ENCODE measurements at places on chromosomes 13 and 19.

GRCh38 chr19:24078680-24079079 lies 8.3 kb upstream of the ZNF254 start:
- peak; percentile 39 for DNase-seq

GRCh38 chr19:49326165-49326704 lies 1.2 kb upstream of the SLC6A16 start:
- no peak for DNase-seq

DNA sequence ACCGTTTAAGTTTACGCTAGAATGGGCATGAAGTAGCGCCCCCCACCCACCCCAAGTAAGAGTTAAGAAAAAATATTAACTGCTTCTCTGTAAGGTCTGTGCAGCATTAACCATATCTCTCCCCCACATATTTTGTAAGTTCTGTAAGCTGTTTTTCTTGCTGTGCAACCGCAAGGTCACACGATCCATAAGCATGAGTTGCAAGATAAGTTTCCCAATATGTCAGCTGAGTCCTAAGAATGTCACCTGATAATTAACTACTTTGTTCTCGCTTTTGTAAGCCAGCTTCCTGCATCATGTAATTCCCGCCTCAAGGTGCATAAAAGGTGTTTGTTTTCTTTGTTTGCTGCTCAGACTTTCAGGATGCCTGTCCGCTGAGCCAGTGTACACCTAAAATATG lies 187.0 kb downstream of the MYO16 start:
- DNase-seq, result no peak

DNA sequence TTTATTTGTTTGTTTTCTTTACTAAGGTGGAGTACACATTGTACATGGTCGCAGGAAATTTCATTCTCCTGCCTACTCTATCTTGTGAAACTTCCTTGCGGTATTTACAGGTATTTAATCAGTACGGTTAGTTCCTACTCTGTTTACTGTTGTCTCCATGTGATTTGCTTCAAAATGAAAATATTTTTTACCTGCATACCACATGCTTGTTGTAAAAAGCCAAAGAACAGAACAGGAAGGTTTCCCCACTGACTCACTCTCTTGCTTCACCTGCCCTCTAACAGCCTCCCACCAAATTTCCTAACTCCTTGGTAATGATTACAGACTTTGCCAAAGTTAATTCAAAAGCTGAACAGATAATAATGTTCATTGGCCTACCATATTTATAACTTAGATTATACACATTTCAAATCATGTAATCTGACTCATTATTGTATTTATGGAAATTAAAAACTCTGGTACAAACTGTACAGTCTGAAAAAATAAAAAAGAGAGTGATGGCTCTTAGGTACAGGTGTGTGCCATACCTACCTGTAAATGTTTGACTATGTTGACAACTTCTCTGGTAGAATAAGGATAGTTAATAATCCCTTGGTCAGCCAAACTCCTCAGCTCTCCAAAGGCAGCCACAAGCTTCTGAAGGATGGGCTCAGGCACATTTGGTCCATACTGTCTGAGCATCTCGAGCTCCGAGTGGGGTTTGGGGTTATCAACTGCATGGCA lies 239.9 kb downstream of the VWA8 start:
- no peak for DNase-seq

GRCh38 chr19:5850743-5851293 lies 431 bp downstream of the FUT3 start:
- DNase-seq, result no peak

DNA sequence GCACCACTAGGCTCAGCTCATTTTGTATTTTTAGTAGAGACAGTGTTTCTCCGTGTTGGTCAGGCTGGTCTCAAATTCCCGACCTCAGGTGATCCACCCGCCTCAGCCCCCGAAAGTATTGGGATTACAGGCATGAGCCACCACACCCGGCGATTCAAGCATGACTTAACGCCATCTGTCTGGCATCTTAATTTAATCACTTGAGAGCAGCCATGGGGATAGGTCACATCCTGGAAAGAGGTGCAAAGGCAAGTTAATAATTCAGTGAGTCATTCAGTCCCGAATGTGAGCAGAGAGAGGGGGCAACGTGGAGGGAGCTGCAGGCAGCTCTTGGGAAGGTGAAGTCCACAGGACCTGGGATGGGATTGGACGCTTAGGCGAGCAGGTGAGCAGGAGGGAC lies 31.7 kb upstream of the USP29 start:
- DNase-seq, result no peak

GRCh38 chr13:99800011-99800410 lies 171.6 kb downstream of the ZIC5 start:
- DNase-seq, result no peak

DNA sequence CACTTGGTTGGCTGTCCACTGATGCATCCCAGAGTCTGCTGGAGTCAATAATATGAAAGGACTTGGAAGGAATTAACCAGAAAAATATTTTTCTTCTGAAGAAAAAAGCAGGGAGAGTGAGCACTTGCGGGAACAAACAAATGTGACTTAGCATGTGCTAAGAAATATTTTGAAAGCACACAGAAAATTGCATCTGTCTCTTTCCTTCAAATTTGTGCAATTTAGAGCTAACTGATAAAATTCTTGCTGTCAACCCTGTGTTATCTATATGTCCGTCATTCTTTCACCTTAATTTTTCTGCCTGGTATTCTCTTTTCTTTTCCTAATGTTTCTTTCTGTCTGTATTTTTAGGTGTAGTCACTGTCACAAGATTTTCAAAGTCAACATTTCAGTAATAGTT lies 852.6 kb downstream of the PCDH9 start:
- DNase-seq, result no peak

DNA sequence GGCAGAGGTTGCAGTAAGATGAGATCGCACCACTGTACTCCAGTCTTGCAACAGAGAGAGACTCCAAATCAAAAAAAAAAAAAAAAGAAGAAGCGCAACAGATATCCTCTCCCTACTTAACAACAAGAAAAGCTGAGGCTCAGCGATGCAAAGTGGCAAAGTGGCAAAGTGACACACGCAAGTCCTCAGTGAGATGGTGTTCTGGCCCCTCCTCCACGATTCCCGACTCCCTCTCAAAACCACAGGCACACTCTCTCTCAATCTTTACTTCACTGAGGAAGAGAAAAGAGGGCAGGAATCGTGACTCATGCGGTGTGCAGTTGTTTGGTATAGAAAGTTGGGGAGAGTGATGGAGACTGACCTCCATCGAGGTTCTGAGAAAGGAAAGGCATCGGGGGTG lies 12.6 kb downstream of the FFAR2 start:
- no peak for DNase-seq

DNA sequence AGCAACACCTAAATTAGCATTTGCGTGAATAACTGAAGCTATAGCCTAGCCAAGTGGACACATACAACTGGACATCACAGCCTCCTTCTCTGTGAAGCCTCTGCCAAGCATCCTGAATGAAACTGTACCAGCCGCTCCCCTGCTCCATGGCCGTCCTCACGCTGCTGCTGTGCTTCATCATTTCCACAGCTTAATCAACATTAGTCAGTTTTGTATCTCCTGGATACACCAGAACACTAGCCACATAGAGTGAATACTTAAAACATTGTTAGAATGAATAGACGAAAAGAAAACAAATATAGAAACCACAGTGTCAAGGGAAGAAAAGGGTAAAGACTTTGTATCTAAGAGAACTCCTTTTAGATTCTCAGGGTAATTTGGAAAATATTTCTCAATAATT lies 1526.9 kb downstream of the EFNB2 start:
- no peak for DNase-seq

DNA sequence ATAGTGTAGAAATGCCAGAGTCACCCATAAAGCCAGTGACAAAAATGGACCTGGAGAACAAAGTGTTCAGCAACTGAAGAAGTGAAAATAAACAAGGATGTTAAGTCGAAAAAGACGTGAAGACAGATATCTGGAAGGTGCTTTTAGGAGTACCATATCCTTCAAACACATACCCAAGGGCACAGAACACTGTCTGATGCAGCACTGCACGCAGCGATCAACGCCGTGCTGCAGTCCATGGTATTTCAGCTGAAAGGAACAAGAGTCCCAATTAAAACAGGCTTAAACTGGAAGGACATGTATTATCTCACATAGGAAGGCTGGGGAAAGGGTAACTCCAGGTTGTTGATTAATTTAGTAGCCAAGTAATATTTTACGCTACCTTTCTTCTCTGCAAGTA lies 108.2 kb downstream of the SGCG start:
- no peak for DNase-seq

DNA sequence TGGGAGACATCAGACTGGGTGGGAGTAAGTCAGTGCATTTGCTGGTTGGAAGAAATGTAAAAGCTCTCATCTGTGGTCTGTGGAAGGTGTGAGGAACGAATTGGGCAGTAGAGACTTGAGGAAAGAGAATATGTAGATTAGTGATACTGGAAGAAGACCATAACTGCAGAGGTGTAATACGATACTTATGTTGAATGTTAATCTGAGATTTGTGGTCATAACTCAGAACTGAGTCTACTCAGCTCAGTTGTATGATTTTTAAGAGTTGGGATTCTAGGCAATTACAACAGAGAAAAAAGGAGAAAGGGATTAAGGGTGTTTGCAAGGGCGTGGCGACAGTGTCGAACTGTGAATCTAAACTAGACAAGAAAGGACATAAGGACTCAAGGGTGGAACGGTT lies 3.2 kb upstream of the IL17D start:
- DNase-seq, result no peak

DNA sequence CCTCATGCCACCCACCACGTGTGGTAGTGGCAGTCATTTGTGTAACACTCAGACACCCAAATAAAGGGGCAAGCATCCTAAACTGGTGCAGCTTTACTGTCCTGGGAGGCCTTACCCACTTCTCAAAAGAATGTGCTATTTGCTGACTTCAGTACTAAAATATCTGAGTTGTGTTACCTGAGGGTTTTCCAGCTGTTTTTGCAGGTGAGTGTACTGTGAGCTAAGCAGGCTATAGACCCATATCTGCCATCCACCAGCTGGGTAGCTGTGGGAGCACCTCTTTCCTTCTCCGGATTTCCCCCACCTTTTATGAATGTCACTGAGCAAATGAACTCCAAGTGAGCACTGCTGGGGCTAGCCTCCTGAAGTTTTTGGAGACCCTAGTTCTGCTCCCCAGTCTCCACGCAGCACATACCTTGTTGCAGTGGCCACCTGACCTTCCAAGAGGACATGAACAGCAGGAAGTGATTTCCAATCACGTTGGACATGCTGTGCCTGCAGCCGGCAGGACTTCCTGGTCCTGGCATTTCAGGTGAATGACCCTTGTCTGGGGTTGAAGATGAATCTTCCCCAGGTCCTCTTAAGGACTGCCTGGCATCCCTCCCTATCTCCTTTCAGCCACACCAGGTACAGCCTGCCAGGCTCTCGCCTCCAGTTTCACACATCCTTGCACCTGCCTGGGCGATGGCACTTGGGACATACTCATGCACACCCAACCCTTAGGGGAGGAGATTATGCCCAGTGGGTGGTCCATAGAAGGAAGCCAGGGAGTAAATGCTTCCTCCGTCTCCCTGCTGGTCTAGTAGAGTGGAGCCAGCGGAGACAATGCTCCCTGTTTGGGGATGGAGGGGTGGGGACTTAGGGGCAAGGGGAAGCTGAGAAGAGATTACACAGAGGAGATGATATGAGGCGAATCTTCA lies 109.5 kb upstream of the SPATA13 start:
- DNase-seq, result no peak

- DNase-seq, result no peak
These were observed 4.0 kb upstream of the NFIX start for GRCh38 chr19:12991296-12991695.

DNA sequence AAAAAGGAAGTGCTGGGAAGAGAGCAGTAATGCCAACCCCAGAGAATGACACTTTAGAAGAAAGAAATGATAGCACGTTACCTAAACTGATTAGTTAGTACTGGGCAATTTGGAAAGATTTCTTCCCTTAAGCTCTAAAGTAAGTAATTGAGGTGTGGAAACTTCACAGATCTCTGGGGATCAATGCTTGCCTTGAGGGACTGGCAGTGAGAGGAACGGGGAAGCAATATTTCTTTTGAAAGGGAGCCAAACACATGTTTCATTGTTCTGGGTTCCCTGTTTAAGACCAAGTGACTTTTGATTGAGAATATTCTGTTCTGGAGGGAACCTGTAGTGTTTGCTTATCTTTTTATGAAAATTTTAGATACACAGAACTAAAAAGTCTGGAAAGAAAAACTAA lies 190.5 kb downstream of the NDFIP2 start:
- DNase-seq, result no peak

- no peak for DNase-seq
These were observed 42.4 kb upstream of the WDFY2 start for GRCh38 chr13:51541809-51542258.

GRCh38 chr19:2652504-2653099 lies 49.9 kb downstream of the GNG7 start:
- DNase-seq, result no peak

- no peak for DNase-seq
These were observed 94.7 kb downstream of the FRY start for GRCh38 chr13:32126278-32126677.

DNA sequence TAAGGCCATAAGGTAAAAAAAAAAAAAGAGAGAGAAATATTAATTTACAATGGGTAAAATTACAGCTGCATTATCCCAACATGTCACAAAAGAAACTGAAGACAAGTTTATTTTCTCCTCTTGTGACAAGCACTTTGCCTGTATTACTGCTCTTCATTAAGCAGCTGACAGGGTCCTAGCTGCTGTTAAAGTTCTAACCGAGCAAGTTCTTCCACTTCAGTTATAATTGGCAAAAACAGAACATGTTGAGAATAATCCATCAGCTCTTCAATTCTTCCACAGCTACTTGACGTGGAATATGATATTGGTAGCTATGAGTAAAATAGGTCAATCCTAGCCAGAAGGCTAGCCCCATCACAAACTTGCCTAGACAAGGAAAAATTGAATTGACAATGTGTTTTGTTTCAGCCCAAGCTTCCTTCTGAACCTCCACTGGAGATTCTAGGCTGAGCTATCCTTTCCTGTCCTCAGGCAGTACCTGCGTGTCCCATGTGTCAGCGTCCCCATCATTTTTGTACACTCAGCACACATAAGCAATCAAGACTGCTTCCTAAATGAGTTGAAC lies 32.2 kb upstream of the DOCK9 start:
- DNase-seq, result peak; percentile 96

- DNase-seq, result no peak
These were observed 48.2 kb downstream of the DPY19L3 start for GRCh38 chr19:32453736-32454135.

GRCh38 chr13:60093425-60094019 lies 70.2 kb downstream of the DIAPH3 start:
- no peak for DNase-seq

GRCh38 chr13:28576067-28576466 lies 81.1 kb upstream of the FLT1 start:
- no peak for DNase-seq

GRCh38 chr13:100633461-100633860 lies 41.1 kb downstream of the TMTC4 start:
- no peak for DNase-seq

DNA sequence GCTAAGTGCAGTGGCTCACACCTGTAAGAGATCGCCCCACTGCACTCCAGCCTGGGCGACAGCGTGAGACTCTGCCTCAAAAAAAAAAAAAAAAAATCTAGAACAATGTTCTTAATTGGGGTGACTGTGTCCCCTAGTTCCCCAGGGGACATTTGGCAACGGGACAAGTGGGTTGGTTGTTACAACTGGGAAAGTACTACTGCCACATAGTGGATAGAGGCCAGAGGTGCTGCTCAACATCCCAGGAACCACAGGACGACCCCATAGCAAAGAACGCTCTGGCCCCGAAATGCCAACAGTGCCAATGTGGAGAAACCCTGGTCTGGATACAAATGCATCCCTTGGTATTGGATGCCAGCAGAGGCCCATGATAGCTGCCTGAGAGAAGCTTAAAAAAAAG lies 11.8 kb downstream of the NLRP12 start:
- DNase-seq, result no peak
